ENCODE measurements at places on chromosomes 16 and 17.
A peak's percentile ranks its signal among the peaks of the same experiment; 100 is the strongest.

DNA sequence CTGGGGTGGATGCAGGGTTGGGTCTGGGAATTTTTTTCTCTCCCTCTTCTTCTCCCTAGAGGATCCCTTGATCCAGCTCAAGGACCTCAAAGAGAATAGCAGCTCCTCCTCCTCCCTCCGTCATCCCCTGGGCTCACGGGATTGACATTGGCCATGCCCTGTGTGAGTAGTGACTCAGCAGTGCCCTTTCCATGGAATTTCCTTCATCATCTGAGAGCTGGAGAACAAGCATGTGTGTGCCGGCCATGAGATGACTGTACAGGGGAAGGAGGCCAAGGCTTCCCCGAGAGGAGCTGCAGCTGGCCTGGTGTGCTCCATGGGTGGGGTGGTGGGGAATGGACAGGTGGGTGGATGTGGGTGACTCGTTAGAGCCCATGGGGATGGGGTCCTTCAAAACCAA, 8.9 kb upstream of the WSCD1 start:
- no peak for DNase-seq

DNA sequence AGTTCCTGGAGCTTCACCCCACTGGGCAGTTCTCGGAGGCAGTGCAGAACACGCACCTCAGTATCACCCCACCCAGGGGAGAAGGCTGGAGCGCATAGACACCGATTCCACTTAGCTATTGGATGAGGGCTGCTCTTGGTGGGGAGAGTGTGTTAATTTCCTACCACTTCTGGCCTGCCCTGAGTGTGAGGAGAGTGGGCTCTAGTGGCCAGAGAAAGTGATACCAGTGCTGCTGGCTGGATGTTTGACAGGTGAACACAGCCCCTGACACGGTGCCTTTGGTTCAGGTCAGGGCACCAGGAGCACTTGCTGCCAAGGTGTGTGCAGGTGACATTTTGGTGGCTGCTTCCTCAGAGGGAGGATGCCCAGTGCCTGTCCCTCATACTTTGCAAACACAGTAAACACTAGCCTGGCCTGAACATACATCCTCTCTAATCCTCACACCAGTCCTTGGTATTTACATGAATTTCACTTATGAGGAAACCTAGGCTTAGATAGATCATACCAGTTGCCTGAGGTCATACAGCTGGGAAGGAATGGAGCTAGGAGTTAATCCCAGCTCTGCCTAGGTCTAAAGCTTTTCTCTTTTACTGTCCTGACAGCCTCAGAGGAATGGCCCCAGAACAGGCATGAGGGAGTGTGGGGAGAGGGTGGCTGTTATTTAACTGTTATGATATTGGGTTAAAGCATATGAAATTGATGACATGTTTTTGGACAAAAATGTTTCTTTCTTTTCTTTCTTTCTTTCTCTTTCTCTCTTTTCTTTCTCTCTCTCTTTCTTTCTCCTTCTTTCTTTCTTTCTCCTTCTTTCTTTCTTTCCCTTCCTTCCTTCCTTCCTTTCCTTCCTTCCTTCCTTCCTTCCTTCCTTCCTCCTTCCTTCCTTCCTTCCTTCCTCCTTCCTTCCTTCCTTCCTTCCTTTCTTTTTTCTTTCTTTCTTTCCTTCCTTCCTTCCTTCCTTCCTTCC, 21.0 kb upstream of the ITGAX start:
- DNase-seq: no peak

DNA sequence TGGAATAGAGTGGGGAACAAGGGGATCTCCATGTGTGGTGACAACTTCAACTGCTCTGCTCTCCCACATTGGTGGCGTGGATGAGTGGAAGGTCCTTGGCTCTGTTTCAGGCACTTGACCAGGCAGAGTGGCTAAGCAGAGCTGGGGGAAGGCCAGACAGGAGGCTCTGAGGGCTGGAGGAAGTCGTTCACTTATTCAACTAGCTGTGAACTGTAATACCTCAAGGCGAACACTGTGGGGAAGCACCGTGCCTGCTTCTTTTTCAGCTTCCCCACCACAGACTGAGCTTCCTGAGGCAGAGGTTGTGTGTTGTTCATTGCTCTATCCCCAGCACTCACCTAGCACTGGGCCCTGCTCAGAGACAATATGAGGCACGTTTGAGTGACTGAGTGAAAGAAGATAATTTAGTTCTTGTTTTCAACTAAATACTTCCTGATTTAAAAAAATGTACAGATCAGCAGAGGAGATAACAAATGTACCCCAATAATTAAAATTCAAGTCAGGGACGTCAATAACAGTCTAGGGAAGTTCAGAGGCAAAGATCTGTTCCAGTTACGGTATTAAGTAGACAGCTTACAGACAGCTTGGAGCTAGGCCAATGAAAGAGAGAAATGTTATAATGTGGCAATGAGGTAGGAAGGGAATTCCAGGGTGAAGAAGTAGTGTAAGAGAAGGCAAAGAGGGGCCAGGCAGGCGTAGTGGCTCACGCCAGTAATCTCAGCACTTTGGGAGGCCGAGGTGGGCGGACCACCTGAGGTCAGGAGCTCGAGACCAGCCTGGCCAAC, 34.7 kb downstream of the MYO18A start:
- no peak for DNase-seq

DNA sequence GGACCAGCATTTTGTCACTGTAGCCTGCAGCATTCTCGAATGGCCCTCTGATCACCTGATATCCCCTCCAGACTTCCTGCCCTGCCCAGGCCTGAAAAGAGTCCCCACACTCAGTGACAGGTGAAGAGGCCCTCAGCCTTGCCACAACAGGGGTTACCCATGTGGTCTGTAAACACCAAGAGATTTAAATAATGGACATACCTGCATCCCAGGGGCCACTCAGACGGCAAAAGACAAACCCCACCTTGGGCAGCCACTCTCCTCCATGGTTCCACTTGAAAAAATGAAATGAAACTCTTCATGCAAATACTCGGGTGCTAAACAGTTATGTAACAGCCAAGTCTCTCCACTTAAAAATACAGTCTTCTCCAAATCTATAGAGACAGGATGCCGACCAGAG, 22.9 kb upstream of the PECAM1 start:
- no peak for DNase-seq

DNA sequence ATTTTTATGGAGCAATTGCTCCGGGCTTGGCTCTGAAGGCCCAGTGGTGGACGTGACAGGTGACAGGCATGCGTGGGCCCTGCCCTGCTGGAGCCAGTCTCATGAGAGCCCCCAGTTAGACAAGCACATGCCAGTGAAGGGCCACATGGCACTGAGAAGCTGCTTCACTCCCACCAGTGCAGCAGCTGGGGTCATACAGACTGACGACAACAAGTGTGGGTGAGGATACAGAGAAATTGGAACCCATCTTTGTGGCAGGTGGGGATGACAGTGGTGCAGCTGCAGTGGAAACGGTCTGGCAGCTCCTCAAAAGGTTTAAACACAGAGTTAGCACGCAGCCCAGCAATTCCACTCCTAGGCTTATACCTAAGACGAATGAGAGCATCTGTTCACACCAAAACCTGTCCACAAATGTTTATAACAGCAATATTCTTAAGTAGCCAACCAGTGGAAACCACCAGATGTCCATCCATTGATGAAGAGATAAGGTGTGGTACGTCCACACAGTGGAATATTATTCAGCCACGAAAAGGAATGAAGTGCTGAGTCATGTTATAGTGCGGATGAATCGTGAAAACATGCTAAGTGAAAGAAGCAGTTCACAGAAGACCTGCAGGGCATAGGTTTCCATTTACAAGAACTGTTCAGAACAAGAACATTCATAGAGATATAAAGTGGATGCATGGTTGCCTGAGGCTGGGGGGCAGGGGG, 12.5 kb upstream of the CIBAR2 start:
- no peak for DNase-seq

GRCh38 chr16:66652661-66653360, 43.7 kb downstream of the CMTM4 start:
- no peak for DNase-seq

DNA sequence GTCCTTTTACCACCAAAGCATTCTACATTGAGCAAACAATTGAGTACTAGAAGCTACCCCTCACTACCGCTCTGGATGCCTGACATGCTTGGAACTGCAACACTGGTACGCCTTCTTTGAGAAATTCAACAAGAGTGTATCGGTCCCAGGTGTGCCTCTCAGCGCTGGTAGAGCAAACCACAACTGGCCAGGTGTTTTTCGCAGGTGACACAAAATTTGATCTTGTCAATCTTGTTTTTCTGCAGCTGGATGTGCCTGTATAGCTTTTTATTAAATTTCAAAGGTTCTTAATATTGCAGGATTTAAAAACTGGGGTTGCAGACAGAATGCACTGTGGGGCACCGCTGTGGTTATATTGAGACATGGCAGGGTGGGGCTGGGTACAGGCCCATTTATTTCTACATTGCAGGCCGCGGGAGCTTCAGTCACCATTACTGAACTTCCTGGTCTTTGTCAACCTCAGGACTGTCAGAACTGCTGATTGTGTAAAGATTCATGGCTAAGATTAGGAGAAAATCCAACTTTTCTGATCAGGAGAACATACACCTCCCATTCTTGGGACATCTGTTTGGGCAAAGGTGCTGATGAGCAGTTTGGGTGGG, 4.5 kb upstream of the SNX20 start:
- DNase-seq: no peak

GRCh38 chr16:35506018-35506897, 2046.8 kb downstream of the TP53TG3F start:
- no peak for DNase-seq

DNA sequence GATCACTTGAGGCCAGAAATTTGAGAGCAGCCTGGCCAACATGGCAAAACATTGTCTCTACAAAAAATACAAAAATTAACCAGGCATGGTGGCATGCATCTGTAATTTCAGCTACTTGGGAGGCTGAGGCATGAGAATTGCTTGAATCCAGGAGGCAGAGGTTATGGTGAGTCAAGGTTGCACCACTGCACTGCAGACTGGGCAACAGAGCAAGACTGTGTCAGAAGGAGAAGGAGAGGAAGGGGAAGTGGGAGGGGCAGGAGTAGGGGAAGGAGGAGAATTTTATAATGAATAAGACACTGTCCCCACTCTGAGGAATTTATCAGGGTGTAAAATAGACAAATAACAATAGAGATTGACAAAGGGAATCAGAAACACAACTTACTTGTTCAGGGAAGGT, 440.6 kb upstream of the DYNLRB2 start:
- no peak for DNase-seq

DNA sequence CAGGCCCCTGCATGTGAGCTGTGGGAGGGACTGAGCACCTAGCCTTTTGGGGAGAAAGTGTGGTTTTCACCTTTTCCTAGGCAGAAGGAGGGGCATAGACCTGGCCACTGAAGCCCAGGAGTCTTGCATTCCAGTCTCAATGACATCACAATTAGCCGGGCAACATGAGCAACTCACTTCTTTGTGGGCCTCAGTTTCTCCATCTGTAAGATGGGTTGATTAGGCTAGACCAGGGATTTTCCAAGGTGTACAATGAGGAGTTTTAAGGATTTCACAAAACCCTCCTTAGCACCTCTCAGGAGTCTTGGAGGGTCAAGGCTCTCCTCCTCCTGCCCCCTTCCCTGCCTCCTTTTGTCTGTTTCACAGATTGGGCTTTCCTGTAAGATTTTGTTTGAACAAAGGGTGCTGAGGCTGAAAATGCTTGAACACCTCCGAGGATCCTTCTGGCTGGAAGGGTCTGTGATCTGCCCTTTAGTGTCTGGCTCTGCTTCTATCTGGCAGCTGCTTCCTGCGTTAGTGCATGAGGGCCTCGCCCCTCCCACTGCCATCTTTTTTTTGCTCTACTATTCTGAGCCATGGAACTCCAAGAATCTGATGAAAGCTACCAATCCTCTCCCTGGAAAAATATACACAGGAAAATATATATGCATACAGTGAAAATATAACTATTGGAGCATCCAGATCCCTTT, 52.4 kb upstream of the ETV4 start:
- no peak for DNase-seq

DNA sequence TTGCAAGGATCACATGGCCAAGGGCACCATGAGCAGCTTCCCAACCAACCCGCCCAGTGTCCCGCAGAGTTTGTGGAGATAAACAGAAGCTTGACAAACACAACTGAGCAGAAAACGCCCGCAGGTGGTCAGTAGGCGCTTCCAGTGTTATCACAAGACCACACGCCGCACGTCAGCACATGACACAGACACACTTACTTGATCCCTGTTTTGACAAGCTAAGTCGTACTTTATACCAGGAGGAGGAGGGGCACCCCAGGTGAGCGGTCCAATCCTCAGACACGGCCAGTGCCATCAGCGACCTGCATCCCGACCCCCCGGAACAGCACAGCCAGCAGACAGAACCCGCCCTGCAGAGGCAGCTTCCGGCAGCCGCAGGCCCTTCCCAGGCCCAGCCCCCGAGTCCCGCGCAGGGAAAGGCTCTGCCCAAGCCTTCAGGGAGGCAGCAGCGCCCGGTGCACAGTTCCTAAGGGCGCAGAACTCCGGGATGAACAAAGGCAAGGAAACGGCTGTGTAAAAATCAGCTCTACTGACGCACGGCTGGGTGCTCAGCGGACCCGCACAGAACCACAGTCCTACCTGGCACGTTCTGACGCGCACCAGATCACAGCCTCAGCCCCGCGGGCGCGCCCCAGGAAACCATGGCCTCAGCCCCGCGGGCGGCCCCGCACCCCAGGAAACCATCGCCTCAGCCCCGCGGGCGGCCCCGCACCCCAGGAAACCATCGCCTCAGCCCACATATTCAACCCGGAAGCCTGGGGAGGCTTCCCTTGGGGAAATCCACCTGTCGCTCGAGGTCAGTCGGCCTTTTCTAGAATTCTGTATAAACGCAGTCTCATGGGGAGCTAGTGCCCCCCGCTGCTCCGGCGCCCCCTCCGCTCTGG, 27.8 kb downstream of the AXIN1 start:
- DNase-seq: peak; percentile 47

- no peak for DNase-seq
These were observed 22.8 kb downstream of the TMEM204 start for GRCh38 chr16:1556254-1556653.

GRCh38 chr17:28327031-28327607, 8.1 kb downstream of the TMEM97 start:
- DNase-seq: no peak

- no peak for DNase-seq
These were observed 5.3 kb downstream of the GPS1 start for GRCh38 chr17:82056729-82057621.

All from right kidney (tissue), 9 donors.